ENCODE measurements at places on chromosomes 3 and 15.

GRCh38 chr3:195015021-195015420 is 255.9 kb downstream of the XXYLT1 start:
- DNase-seq = no peak

GRCh38 chr3:150367757-150368156 is 40.3 kb upstream of the TSC22D2 start:
- no peak for DNase-seq

GRCh38 chr3:111737706-111738086 is 121.4 kb upstream of the PHLDB2 start:
- no peak for DNase-seq

GRCh38 chr15:87949151-87949574 is 307.4 kb downstream of the NTRK3 start:
- DNase-seq = no peak

GRCh38 chr3:53805463-53806159 is 40.6 kb downstream of the CHDH start:
- DNase-seq = no peak

DNA sequence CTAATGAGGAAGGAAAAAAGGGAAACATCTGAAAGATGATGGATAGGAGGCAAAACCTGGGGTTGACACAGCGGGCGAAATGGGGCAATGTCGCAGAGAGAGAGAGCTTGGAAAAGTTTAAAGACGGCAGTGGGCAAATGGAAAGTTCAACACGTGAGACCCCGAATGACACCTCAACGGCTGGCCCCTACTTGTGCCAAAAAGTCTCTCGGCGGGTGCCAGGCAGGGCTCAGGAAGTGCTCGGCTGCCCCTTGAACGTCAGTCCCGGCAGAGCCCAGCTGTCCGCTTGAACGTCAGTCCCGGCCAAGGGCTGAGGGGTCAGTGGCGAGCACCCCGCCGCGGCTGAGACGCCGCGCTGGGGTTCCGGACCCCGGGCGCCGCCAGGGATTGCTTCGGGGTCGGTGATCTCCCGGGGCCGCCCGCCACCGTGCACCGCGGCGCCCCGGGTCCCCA is 658 bp downstream of the EOGT start:
- no peak for DNase-seq

GRCh38 chr3:193774916-193775285 is 181.9 kb downstream of the OPA1 start:
- no peak for DNase-seq

GRCh38 chr3:117170094-117170493 is 460.5 kb downstream of the TUSC7 start:
- DNase-seq = no peak

DNA sequence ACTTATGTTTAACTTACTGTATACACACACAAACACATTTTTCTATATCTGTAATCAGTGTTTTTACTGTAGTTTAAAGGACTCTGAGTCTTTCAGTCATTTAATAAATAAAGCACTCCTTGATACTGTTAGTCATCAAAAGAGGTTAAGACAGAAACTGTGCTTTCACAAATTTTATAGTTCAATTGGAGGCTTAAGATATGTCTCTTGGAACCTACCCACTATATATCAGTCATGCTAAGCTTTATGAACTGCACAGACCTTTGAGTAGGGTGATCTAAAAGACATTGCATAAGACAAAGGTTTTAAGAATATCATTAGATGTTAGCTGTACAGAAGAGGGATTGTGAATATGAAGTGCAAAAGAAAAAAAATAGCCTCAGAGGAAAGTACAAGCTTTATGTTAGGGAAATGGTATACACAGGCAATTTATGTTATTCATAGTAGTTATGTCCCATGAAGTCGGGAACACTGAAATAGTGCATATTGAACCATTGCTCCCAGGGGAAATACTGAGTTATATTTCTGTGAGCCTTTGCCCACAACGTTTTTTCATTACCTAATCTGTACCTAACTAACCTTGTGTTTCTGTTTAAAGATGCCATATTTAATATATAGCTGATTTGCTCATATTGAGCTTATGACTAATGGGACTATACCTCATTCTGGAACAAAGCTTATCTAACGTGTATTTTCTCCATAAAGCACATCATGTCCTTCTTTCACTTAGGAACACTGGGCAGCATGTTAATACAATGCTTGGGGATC is 19.7 kb downstream of the CHMP2B start:
- DNase-seq = no peak

- DNase-seq = no peak
Measured at GRCh38 chr3:53780806-53781205, 65.4 kb downstream of the CHDH start.

GRCh38 chr15:48596841-48597240 is 48.7 kb downstream of the FBN1 start:
- no peak for DNase-seq

- DNase-seq = no peak
Measured at GRCh38 chr3:116037954-116038911, 407.1 kb downstream of the LSAMP start.

- DNase-seq = no peak
Measured at GRCh38 chr15:70172566-70173225, 75.0 kb upstream of the TLE3 start.

DNA sequence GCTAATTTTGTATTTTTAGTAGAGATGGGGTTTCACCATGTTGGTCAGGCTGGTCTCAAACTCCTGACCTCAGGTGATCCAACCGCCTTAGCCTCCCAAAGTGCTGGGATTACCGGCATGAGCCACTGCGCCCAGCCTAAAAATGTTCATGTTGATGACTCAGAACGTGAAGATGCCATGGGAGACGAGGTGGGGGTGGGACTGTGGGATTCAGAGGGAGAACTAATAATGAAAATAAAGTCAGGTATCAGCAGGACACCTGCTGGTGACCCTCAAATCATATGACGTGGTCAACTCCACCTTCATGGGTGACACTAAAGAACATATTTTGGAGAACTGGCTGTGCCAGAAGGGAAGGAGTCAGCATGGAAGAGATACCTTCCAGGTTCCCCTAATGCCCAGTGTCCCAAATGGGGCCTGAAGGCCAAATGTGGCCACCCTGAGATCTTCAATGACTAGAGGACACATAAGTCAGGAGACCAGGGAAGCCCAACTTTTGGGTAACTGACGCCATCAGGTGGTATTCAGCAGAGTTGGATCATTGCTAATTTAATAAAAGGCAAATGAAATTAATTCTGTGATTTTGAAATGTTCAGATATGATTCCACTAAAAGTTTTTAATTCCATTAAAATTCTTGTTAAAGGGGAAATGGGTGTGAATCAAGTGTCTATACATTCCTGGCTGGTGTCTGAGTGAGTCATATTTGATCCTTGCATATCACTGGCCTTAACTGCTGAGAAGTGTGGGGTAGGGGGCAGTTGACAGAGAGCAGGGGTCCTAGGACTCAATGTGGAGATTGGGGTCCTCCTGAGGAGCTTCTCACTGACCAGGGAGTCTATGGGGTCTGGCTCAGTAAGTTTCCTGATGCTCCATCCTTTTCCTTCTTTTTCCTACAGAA is 88.6 kb upstream of the GSK3B start:
- no peak for DNase-seq

DNA sequence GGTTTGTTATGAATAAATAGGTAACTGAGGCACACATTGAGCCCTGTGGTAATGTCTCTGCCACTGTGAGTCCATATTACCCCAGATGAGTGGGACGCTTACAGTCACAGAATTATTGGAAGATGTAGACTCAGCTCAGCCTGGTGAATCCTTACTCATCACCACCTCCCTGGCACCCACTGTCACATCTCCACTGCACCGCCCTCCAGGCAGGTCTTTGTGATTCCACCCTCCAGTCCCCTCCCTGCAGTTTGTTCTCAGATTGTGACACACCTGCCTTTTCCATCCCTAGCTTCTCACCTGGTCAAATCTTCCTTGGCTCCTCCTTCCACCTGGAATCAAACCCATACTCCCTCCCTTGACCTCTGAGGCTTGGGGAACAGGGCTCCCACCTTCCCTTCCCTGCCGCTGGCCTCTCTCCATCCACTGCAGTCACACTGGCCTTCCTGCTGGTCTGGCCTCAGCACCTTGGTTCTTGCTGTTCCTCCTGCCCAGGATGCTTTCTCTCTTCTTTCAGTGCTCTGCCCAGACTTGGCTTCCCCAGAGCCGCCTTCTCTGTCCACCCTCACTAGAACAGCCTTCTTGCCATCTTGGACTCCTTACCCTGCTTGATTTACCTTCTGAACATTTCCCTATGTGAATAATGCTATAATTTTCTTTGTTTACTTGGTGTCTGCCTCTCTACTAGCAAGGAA is 9.4 kb downstream of the SLC6A20 start:
- no peak for DNase-seq

GRCh38 chr15:80396096-80396495 is 8.1 kb upstream of the ARNT2 start:
- no peak for DNase-seq

- DNase-seq = no peak
Measured at GRCh38 chr15:94127006-94127405, 104.4 kb upstream of the MCTP2 start.

GRCh38 chr3:55191911-55192775 is 264.3 kb upstream of the LRTM1 start:
- DNase-seq = no peak

GRCh38 chr3:138300647-138301046 is 29.0 kb downstream of the NME9 start:
- DNase-seq = no peak

- no peak for DNase-seq
Measured at GRCh38 chr15:101637038-101637437, 15.1 kb downstream of the TM2D3 start.

DNA sequence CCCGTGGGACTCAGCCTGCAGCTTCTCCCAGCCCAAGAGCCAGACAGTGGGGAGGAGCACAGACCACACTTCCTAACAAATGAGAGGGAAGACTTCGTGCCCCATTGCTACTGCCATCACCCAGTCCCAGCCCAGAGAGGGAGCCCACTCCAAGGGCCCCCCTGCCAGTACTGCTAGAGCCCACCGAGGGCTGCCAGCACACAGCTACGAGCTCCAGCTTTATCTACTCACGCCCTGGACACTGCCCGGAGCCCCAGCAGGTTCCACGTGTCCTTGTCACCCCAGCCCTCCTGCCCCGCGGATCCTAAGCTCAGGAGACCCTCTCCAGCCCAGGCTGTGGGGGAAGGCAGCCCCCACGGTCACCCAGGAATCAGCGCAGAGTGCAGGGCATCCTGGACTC is 1.9 kb downstream of the GOLGA8A start:
- no peak for DNase-seq

GRCh38 chr15:66932634-66933024 is 132.8 kb upstream of the SMAD3 start:
- no peak for DNase-seq

GRCh38 chr3:168884353-168884903 is 779.1 kb downstream of the MECOM start:
- no peak for DNase-seq

GRCh38 chr15:35690698-35691116 is 144.7 kb upstream of the DPH6 start:
- no peak for DNase-seq

DNA sequence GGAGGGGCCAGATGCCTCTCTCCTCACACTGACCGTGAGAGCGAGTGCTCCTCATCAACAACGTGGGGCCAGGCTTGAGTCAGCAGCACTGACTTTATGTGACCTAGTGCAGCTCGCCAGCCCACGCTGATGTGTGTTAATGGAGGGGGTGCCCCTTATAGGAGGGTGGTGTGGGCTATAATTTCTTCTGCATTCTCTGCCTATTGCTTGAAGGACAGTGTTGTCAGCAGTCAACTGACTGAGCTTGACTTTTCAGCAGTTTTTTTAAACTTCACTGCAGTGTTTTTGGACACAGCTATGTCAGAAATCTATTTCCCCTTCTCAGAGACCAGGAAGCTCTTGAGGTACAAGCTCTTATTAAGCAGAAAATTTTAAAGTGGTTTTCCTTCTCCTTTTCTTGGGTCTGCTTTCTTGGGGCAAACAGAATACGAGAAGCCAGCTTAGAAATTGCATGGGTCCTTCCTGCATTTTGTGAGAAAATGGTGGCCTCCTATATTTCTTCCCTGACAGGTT is 304.8 kb upstream of the CTDSPL start:
- no peak for DNase-seq

DNA sequence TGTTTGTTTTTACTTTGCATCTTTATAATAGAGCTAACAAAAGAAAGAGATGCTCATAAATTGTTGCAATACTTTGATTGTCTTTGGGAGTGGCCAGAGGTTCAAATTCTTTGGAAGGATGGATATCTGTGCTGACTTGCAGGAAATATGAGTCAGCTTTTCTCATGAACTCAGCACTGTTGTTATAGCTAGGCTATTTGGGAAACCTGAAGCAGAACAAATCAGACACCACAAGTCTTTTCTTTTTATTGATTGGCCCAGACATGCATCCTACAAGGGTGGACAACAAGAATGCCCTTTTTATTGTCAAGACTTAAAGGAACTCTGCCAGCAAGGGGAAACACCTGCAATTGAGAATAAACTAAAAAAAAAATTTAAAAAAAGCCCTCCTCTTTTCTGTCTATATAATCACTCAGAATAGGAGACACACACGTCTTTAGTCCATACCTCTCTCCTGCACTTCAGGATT is 4.6 kb upstream of the DENND4A start:
- DNase-seq = no peak

DNA sequence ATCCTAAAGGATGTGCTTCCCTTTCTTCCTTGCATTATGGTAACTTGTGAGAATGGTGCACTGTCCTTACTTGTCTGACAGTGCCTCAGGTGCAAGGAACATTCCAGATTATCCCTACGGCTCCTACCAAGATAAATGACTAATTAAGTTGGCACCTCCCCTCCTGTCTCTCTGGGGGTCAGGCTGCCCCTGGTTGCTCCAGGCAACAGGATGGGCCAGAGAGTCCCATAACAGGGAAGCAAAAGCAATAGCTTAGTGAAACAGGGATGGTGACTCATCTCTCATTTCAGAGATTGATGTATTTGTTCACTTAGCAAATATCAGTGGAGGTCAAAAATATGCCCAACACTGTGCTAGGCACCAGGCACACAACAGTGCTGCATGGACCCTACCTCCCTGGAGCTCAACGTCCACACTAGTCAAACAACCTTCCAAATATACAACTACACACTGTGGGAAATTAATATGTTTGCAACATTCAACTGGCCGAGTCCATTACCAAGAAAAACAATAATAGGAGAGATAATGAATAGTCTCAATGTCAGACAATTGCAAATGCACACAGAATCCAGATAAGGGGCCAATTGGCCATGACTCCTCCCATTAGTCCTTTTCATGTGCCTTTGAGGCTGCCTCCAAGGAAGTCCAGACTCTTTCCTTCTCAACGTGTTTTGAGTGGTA is 249.0 kb downstream of the TLE3 start:
- DNase-seq = no peak

DNA sequence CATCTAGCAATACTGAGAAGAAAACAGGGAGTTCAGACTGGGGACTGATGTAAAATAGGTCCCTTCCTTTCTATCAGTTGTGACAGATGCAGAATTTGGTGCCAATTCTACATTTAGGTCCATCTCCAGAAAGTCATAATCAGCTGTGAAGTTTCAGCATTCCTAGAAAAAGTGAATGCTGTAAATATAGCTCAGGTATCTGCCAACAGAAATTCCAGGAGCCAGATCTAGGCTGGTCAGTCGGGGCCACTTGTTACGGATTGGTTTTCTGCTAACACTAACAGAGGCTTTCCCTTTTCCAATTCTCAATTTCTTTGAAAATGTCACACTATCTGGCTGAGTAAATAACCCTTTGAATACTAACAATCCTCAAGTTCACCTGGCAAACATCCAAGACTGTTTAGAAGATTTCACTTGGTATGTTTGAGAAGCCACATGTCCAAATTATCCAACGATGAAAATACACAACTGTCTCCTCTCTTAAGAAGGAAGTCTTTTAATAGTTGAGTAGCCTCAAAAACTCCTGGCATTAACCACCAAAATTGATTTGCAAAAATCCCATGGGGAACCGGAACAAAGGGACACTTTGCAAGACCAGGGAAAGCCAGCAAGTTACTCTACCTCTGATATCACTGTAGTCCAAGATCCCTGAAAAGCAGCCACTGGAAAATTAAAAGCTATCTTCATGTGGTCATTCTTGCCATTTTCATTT is 222.3 kb downstream of the ZMAT3 start:
- no peak for DNase-seq

All from Panc1 (cell line).